Right cardiac atrium (tissue), 5 donors: ENCODE measurements at places on chromosomes 3 and 15.

- peak; percentile 16 for DNase-seq
Observed at GRCh38 chr3:14366248-14366647, 36.2 kb upstream of the SLC6A6 start.

GRCh38 chr3:88147261-88147660 lies 2.5 kb upstream of the C3orf38 start:
- DNase-seq: no peak

DNA sequence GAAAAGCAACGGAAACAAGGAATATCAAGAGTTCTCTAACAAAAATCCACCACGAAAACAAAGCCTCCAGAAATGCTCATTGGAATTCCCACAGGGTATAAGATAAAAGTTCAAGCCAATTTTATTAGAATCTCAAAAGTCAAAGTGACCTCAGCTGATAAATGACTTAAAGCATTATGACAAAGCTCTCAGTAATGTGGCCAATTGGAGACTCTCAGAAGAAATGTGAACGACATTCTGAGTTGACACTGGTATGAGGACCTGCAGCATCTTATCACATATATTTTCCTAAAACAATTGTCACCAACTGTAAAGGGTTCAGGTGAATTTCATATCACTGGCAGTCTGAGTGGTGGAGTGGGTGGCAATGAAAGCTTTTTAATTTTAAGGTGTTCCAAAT lies 199.1 kb downstream of the FOXP1 start:
- DNase-seq: no peak

GRCh38 chr15:51263726-51264125 lies 74.7 kb downstream of the CYP19A1 start:
- no peak for DNase-seq

DNA sequence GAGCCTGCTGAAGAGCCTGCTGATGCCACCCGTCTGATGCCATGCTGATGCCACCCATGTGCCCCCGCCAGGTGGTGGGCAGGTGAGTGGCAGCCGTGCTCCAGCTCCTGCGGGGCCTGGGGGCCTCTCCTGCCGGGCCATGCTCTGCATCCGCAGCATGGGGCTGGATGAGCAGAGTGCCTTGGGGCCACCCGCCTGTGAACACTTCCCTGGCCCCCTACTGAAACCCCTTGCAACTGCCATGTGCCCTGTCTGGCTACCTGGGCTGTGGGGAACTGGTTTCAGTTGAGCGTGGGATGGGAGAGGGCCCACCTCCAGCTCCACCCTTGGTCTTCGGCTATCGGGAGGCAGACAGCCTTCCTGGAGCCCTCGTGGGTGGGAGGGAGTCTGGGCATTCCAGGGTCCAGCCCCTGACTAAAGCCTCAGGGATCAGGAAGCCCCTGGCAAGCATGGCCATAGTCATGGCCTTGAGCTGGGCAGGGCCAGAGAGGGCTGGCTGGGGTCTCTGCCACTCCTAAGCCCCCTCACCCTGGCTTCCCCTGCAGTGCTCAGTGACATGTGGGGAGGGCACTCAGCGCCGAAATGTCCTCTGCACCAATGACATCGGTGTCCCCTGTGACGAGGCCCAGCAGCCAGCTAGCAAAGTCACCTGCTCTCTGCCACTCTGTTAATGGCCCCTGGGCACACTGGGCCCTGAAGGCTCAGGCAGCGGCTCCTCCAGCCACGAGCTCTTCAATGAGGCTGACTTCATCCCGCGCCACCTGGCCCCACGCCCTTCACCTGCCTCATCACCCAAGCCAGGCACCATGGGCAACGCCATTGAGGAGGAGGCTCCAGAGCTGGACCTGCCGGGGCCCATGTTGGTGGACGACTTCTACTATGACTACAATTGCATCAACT lies 92.2 kb downstream of the TBC1D2B start:
- DNase-seq: no peak

DNA sequence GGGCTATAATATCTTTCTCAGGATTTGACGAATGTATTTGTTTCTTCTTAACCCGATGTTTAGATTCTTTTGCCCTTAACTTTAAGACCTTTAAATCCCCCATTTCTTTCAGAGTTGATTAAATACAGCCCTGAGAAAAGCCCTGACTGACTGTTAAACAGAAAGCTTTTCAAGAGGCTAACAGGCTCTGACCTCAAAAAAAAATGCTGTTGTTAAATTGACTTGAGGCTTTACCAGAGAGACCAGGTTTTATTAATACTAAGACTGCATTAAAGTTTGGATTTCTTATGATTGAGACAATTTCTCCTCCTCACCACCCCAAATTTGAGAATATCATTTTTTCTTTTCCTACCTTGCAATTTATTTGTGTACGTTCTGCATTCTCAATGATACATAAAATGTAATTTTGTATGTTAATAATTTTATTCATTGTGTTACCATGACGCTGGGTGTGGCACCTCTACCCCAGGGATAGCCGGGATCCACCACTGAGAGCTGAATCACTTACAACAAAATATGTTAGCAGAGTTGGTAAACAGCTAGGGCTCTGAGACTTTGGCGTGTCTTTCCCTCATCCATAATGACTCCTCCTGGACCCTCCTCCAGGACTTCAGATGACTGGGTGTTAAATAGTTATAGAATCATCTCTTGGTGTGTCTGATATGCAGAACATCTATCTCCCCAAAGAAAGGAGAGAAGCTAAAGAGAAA lies 753.5 kb downstream of the NAALADL2 start:
- no peak for DNase-seq

DNA sequence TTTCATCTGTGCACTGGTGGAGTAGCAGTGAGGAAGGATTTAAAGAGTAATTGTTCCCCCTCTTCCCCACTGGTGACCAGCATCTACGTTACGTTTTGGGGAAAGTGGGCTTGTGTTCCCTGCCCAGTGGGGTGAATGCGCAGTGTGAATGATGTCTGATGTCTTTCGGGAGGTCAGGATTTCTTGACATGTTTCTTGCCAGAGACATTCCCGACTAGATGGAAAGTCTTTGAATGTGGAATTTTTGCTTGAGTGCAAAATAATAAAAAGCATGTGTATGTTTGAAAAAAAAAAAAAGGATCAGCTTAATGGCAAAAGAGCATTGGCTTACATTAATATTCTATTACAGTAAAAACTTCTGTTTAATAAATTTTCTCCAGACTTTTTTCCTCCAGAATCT lies 632.2 kb downstream of the FOXP1 start:
- no peak for DNase-seq

GRCh38 chr15:35111861-35112260 lies 26.8 kb upstream of the NANOGP8 start:
- no peak for DNase-seq

DNA sequence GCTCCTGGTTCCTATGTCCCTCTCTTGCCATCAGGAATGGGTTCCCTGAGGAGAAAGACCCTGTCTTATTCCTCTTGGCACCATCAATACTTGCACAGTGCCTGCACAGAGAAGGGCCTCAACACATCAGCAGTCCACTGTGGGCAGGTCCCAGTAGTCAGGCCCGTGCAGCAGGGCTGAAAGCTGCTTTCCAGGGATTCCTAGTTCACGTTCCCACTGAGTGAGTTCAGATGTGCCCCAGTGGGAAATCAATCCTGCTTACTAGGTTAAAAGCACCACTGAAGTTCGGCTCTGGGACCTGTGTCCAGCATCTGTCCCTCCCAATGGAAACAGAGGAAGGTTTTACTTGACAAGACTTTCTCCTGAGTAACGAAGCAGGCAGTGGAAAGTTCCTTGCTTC lies 15.7 kb downstream of the RAB43 start:
- DNase-seq: no peak

DNA sequence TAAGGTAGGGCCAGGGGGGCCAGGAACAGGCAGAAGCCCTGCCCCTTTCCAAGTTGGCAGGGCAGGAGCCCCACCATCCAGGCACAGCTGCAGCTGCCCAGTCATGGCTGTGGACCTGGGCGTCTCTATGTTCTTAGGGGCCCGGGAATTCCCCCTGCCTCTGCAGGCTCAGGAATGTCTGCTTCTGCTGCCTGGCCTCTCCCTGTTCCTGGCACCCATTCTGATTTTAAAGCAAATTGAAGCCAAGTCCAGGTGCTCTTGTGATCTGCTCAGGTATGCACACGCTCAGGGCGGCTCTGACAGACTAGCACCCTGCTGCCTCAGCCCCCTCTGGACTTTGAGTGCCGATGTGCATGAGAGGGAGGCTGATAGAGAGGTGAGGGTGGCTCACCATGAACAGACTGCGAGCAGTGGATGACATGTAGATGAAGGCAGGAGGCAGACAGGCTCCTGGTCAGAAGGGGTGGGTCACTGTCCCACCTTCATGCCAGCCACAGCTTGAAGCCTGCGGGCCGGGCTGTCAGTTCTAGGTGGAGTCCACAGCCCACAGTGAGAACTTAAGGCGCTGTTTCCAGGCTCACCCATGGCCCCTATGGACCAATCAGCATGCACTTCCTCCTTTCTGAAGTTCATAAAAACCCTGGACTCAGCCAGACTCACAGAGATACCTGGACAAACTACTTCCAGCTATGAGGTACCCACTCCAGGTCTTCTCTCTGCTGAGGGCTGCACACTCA lies 747.8 kb upstream of the GBE1 start:
- DNase-seq: no peak

GRCh38 chr3:100709842-100710260 lies 557 bp downstream of the TFG start:
- peak; percentile 39 for DNase-seq

DNA sequence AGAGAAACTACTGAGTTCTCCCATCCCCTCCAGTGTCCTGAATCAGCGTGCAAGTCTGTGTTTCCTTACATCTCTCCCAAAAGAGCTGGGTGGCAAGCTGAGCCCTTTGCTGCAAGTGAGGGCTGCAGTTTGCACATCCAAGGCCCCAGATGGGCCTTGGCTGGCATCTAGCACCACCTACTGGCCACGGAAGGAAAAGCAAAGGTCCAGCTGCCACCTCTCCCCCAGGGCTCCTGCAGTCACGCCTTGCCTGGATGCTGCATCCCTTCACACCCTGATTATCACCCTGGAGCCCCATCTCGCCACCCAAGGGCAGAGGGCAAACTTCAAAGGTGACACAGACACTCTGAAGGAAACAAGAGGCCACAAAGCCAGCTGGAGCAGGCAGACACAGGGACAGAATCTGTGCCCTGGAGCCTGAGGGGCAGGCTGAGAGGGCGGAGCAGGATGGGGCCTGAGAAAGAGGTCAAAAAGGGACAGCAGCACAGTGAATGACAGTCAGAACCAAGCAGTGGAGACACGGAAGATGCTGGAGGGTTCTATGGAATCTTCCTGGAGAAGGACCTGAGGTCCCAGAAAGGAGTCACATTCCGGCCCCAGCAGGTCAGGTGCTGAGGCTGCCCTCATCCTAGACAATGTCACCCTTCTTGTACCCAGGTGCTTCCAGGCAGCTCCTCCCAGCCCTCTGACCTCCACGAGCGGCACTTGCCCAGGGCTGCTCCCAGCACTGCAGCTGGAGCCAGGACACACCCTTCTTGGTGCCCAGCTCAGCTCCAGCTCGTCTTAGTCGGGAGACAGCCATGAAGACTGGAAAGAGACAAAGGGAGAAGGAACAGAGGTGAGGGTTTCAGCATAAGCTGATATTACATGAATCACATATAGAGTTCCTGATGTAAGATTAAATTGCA lies 18.3 kb upstream of the NTRK3 start:
- DNase-seq: peak; percentile 80

GRCh38 chr3:87674397-87675161 lies 384.2 kb downstream of the CGGBP1 start:
- no peak for DNase-seq

- DNase-seq: peak; percentile 78
Observed at GRCh38 chr15:39624806-39625205, 43.9 kb downstream of the THBS1 start.

- DNase-seq: no peak
Observed at GRCh38 chr3:187995667-187996066, 158.3 kb upstream of the LPP start.

GRCh38 chr3:4492208-4493013 lies 737 bp upstream of the ITPR1 start:
- peak; percentile 77 for DNase-seq

DNA sequence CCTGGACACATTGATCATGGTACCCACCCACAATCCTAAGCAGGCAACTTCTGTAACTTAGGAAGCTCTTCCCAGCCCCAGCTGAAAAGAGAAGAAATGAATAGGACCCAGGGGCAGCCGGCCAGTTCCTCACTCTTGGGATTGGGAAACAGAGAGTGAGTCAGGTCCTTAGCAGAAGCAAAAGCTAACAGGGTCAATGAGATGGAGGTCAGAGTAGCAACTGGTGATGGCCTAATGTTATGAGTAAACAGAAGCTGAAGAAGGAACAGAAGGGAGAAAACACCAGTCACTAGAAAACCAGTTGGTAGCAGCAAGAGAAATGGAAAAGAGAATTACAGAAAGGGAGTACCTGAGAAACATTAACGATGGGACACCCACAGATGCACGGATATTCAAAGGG lies 20.0 kb downstream of the RIOX2 start:
- peak; percentile 74 for DNase-seq

DNA sequence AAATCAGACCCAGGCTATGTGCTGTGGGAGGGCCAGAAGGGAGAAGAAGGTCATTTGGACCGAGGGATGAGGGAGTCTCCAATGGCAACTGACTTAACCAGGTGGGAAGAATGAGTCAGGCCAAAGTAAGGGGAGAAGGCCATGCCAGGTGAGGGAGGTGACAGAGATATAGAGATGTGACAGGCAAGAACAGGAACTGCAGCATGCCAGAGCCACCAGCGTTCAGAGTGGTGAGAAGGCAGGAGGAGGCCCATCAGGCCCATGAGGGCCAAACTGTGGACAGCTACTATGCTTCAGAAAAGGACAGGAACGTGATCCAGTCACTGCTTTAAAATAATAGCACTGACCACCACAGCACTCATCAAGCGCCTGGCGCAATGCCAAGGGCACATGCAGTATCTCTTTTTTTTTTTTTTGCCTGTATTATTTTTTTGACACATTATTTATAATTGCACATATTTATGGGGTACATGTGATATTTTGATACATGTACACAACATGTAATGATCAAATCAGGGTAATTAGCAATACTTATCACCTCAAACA lies 154.3 kb upstream of the IGF1R start:
- no peak for DNase-seq

DNA sequence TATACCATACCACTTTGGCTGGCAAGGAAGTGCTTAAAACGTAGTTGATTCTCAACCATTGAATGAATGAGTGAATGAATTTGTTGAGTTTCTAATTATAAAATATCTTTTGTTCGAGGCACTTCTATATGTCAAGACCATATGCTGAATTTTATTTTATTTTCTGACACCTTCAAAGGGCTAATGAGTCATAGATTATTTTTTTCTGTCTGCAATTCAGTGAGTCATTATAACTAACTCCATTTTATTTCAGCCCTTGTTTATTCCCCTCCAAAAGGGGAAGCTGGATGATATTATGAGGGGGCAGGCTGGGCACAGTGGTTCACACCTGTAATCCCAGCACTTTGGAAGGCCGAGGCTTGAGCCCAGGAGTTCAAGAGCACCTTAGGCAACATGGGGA lies 142.4 kb downstream of the P2RY1 start:
- no peak for DNase-seq

DNA sequence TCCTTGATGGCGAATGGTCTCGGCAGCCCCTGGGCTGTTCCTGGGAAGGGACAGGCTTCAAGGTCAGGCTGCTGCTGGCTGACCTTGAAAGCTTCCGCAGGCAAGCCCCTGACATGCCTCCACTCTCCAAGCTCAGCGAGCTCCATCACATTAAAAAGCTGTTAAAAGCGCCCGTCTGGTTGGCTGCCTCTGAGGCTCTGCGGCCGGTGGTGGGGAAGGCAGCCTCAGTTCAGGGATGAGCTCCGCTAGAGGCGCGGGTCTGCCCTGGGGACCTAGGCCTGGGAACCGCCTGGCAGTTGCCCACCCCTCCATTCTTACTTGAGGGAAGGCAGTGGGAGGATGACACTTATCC lies 103.8 kb downstream of the LINGO1 start:
- peak; percentile 68 for DNase-seq
